ENCODE measurements at places on chromosomes 1 and 21.

DNA sequence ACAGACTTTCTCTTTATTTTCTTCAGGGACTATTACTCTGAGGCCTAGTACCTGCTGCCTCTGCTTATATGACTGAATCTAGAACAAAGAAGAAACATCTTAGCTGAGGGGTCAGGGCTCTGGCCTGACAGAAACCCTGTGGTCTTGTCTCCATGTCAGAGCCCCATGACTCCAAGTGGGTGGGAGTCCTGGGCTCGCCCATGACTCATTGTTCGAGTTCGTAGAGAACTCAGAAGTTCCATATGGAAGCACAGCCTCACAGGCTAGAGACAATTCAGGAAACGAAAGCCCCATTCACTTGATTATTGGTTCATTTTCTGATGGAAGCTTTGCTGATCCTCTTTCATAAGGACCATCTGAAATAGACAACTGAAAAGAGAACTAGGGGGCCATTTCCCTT is 73.2 kb downstream of the CD58 start:
- no peak for DNase-seq

- DNase-seq = peak; percentile 42
Observed at GRCh38 chr1:81237473-81238089, 563.2 kb upstream of the ADGRL2 start.

- DNase-seq = no peak
Observed at GRCh38 chr1:172832006-172832725, 173.3 kb downstream of the FASLG start.

GRCh38 chr1:63690966-63691700 is 82.7 kb upstream of the ROR1 start:
- no peak for DNase-seq

- DNase-seq = no peak
Observed at GRCh38 chr1:31458287-31458896, 45.4 kb downstream of the SERINC2 start.

GRCh38 chr1:36406440-36406839 is 8.7 kb upstream of the LSM10 start:
- no peak for DNase-seq
